ENCODE measurements at places on chromosomes 11 and 22. TPM values are rescaled to one million over a fixed set of nuclear protein-coding genes. Genes with fewer than 3 reads are reported as not detected.

The OR56B1 gene
- total RNA-seq, result not detected

- H3K27me3 ChIP-seq, result peaks cover 5% of the 10 kb centered on the region
Measured at GRCh38 chr11:70073871-70074371, 4.2 kb upstream of the ANO1 start.

DNA sequence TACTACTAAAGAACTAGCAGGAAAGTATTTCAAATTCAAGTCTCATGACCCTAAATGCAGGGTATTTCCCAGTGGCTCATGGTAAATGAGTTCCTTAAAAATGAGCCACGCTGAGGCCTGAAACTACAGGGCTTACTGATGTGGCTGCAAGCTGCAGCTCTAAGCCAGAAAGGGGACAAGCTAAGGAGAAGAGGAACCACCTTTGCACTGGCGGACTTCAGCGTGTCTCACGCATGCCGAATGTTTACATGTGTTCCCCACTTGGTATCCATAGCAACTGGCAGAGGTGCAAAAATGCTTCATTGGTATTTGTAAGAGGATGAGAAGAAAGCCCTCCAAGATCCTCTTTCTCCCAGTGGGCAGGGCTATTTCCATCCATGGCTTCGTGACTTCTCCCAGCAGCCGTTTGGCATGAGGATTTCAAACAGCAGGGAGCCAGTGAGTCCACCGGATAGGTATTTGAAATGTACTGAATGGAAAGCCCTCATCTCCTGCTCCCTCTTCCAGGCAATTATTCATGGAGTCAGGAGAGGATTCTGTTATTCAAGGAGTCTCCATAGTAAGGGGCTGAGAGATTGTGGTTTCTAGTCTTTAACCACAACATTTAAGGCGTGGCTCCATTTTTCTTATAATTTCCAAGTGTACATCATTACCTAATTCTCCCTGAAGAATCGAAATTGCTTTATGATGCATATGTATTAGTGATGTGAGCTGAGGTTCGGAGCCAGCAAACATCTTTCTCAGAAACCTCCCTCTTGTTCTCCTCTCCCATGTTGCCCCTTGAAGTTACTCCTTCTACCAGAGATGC, 55.3 kb upstream of the CD44 start:
- no peak overlapping the region for H3K4me3 ChIP-seq
- peak overlapping the region; percentile 80 for H3K27ac ChIP-seq
- H3K4me1 ChIP-seq, result peaks cover 38% of the 10 kb centered on the region
- H3K36me3 ChIP-seq, result no peaks in the 10 kb centered on the region
- no peaks in the 10 kb centered on the region for H3K27me3 ChIP-seq

- H3K4me1 ChIP-seq, result no peaks in the 10 kb centered on the region
- H3K27me3 ChIP-seq, result no peaks in the 10 kb centered on the region
- H3K36me3 ChIP-seq, result no peaks in the 10 kb centered on the region
- DNase-seq, result no peak
Measured at GRCh38 chr11:46015941-46016340, 93.5 kb downstream of the LARGE2 start.

Data from Peyer's patch (tissue), 4 donors.